Panc1 (cell line): ENCODE measurements at places on chromosomes 13 and 19.

DNA sequence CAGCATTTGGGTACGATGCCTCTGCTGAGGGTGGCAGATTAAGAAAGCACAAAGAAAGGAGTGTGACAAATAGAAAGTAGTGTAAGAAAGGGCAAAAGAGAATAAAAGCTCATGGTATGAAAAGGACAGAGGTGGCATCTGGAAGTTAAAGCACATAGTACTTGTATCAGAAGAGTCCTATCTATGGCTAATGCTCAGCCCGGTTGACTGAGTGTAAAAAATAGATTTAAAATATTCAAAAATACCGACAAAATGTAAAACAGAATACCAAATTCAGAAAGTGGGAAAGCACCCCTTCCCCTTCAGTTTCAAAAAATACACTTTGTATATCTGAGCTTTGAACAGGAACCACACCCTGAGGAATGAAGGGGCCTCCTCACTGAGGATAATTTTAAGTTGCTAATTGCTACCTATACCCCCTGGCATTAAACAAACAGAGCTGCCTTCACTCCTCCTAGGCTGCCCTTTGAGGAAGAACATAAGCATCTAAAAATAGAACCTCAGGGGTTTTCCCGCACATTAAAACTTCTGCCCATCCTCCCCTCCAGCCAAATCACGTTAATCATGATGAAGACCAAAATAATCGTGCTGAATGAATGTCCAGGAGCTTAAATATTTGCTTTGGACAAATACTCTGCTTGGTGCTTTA, 43.3 kb downstream of the DLEU7 start:
- DNase-seq = no peak

GRCh38 chr19:42202290-42202880, 15.1 kb downstream of the DEDD2 start:
- no peak for DNase-seq

- no peak for DNase-seq
These were observed 15.2 kb upstream of the S1PR4 start for GRCh38 chr19:3163230-3163886.

DNA sequence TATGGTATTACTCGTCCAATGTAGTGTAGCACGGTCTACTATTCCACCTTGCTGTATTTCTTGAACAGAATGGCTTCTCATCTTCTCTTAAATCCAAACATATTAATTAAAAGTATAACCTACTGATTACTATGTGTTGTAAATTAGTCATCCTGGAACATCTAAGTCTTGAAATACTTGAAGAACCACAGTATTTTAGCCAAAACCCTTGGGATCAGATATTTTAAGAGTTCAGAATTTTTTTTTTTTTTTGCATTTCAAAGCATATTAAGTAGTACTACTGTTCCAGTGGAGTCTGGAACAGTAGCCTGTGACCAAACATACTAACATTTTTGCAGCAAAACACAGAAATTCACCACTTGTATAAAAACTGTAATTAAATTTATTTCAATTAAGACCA, 30.1 kb downstream of the ZC3H13 start:
- no peak for DNase-seq

- no peak for DNase-seq
These were observed 1.1 kb downstream of the CLN5 start for GRCh38 chr13:76993021-76993420.

GRCh38 chr19:48982280-48982679, 10.8 kb downstream of the GYS1 start:
- no peak for DNase-seq

DNA sequence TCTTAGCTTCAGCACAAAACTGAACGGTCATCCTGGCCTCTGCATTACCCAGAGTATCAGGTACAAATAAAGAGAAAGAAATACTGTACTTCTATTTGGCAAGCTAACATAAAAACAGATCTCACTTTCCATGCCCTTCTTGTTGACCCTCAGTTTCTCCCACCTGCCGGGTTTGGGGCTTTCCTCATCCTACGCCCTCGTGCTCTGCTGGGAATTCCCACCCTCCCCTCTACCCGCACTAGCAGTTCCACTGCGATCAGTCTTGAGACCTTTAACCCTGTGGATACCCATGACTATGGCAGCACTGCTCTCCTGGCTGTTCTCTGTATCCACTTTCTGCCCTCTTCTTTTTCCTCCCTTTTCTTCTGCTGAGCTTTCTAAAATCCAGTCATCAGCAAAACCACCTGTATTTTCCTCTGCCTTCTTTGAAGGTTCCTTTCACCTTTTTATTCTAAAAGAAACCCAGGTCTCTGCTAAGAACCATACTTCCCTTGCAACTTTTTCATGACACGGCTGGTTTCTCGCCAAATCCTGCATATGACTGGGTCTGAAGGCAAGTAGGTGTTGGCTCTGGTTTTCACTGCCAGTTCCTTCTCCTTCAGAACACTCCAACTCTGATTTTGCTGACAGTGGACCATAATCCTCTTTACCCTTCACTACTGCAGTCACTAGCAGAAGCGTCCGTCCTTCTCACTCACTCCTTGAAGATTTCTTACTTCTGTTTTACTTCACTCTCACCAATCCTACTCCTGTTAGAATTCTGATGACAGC, 99.4 kb downstream of the MIPEP start:
- DNase-seq = no peak

- peak; percentile 46 for DNase-seq
These were observed 30.7 kb upstream of the ZNF429 start for GRCh38 chr19:21474671-21475181.

GRCh38 chr19:19461671-19462622, 53.4 kb downstream of the TSSK6 start:
- DNase-seq = no peak

- no peak for DNase-seq
These were observed 5.2 kb upstream of the BCAT2 start for GRCh38 chr19:48815870-48816501.

DNA sequence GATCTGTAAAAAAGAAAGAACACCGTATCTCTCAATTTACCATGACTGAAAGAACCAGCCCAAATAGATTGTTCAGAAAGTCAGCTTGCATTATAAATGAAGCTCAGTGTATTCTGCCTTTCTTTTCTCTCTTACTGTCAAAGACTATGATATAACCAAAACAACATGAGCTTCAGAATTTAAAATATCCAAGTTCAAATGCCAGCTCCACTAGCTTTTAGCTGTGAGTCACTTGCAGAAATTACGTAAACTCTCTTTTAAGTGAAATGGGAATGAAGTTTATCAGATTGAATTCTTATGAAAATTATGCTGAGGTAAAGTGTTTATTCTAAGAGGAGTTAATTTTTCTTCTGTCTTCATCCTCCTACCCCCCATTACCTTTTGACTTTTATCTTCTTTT, 20.0 kb upstream of the POSTN start:
- no peak for DNase-seq

DNA sequence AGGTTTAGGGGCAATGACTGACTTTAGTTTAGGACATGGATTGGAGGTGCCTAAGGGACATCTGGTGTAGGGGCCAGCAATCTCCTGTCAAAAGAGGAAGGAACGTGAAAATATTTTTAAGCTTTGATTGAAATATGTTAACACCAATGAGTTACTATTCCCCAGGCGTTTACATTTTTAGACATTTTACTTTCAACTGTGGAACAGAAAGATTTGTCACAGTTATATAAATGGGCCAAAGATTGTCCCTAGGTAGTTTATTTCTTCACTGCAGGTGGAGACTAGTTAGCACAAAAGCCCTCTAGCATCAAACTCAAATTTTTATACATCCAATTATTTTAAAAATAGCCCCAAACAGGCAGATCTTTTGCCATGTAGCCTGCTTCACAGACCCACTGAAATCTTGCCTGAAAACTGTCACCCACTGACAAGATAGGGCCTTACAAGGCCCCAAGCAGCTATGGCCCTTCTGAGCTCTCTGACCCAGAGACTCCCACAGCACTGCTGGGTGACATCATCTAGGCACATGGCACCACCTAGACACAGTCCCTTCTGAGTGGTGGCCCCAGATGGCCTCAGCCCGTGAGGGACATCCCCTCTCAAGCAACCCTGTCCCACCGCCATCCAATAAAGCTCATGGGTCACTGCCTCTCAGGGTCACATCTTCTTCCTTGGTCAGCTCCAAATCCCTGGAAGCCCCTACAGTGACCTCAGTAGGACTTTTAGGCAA, 64.8 kb upstream of the DOCK9 start:
- DNase-seq = no peak

- DNase-seq = no peak
These were observed 136.8 kb downstream of the DCLK1 start for GRCh38 chr13:35994131-35994966.

DNA sequence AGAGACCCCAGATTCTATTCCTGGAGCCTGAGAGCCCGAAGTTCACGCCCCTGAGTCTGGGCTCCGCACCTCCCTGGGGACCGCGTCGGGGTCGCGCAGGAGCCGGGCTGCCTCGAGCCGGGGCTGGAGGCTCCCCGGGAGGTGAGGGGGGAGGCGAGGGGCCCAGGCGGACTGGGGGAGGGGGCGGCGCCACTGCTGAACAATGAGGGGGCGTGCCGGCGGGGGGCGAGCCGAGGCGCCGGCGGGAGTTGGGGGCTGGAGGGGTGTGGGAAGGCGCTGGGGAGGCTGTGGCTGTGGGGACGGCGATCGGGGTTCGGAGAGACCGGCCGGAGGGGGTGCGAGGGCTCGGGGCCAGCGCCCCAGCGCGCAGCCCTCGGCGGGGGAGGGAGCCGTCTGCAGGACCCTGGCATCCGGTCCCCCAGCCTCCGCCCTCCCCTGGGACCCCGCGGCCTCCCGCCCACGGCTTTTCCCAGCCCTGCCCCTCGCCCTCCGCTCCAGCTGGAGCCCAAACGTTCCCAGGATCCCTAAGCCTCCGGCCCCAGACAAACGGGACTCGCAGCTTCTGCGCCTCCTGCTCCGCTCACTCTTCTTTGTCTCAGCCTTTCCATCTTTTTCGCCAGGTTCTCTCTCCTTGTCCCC, 922 bp downstream of the PLEKHG2 start:
- DNase-seq = no peak

- no peak for DNase-seq
These were observed 2.2 kb downstream of the FLT3LG start for GRCh38 chr19:49475995-49476880.

GRCh38 chr13:21672796-21673538, 2.1 kb downstream of the FGF9 start:
- no peak for DNase-seq

- no peak for DNase-seq
These were observed 46.1 kb upstream of the TSC22D1 start for GRCh38 chr13:44622261-44622660.

GRCh38 chr19:48746738-48747575, at the start of gene IZUMO1:
Gene IZUMO1 (minus strand): TSS chr19:48746909. CDS start chr19:48745859, 1,050 bp downstream.
- peak; percentile 48 for DNase-seq

DNA sequence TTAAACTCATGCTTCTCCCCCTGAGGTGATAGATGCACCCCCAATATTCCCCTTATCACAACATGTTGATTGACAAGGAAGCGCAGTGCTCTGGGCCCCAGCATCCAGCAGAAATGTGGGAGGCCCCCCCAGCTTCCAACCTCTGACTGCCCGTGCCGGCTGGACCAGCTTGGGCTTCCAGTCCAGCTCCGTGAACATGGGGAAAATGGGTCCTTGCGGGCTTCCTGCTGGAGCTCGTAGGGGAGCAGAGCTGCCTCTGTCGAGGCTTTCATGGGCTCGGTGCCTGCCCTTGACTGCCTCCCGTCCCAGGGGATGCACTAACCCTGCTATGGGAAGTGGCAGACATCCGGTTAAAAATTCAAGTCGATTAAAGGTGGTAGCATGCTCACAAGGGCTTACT, 188.9 kb downstream of the COL4A1 start:
- no peak for DNase-seq

GRCh38 chr19:31253526-31254179, 95.6 kb downstream of the TSHZ3 start:
- no peak for DNase-seq

DNA sequence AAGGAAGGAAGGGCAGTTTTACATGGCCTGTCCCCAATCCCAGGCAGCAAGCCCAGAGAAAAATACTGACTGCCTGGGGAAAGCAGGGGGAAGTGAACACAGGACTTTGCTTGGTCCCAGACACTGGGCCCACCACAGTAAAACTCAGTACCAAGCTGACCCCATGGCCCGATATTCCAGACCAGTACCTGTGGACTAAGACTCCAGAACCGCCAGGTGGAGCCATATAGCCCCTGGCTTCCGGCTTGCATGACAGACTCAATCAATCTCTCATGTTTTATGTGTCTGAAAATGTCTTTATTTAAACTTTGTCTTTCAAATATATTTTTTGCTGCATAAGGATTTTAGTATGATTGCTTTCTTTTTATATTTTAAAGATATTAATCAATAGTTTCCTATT, 767.9 kb upstream of the SLITRK6 start:
- DNase-seq = no peak

- DNase-seq = no peak
These were observed 48.6 kb downstream of the PEPD start for GRCh38 chr19:33472691-33473652.

- DNase-seq = no peak
These were observed 1.9 kb upstream of the ZNF552 start for GRCh38 chr19:57816652-57817051.

GRCh38 chr19:15397236-15397635, 17.6 kb upstream of the AKAP8 start:
- no peak for DNase-seq

- no peak for DNase-seq
These were observed 27.2 kb downstream of the RCBTB2 start for GRCh38 chr13:48505597-48506091.

GRCh38 chr19:42095142-42095813, 19.3 kb downstream of the ZNF574 start:
- DNase-seq = no peak

GRCh38 chr13:103762523-103762922, 696.3 kb upstream of the SLC10A2 start:
- no peak for DNase-seq

- no peak for DNase-seq
These were observed 593 bp downstream of the KEAP1 start for GRCh38 chr19:10502524-10503001.

DNA sequence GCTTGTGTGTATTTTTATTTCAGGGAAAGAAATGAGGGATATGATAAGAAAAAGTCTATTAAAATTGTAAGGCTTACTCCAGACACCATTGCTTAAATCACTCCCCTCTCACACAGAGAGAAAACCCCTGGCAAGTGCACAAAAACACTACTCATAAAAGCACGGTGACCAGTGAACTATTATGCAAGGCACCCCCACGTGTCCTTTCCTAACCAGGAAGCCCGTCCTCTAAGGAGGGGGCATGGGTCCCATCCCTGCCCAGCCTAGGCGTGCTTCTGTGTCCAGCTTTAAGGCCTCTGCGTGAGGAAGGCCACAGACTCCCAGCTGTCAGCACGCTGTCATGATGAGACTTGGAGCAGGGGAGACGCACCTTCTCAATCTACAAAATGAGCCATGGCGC, 83.5 kb downstream of the SLC7A1 start:
- DNase-seq = no peak

GRCh38 chr19:4966591-4966990, 2.3 kb upstream of the KDM4B start:
- no peak for DNase-seq

DNA sequence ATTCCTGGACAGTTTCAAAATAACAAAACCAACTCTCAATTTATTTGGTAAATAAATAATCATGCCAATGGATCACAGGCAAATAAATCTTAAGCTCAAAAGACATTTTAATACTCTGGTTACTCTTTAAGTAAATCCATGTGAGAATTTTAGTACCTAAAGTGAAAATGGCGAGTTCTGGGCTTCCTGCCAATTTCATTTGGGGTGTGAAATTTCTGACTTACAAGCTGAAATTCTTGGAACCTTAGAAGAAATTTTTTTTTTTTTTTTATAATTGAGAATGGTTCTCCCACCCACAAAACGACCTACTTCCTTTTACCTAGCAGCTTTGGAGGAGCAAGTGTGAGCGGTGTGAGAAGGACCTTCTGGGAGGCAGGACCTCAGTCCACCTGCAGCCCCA, 354.5 kb upstream of the NBEA start:
- DNase-seq = no peak
